ENCODE measurements at places on chromosomes 13 and 19.

DNA sequence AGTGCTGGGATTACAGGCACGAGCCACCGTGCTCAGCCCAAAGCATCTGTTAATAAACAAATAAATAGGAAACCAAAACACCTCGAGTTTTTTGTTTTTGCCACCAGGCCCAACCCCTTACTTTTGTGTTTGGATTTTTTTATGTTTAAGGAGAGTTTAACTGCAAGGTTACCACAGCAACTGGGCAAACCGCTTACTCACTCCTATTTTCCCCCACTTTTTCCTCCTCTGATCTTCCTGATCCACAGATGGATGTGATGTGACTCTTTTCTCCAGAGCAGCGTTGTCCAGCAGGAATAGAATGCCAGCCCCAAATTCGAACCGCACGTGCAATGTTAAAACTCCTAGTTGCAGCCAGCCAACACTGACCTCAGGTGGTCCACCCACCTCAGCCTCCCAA lies 2.1 kb upstream of the PNMA8B start:
- no peak for DNase-seq

GRCh38 chr13:65722506-65722905 lies 1507.6 kb downstream of the PCDH9 start:
- DNase-seq: no peak

DNA sequence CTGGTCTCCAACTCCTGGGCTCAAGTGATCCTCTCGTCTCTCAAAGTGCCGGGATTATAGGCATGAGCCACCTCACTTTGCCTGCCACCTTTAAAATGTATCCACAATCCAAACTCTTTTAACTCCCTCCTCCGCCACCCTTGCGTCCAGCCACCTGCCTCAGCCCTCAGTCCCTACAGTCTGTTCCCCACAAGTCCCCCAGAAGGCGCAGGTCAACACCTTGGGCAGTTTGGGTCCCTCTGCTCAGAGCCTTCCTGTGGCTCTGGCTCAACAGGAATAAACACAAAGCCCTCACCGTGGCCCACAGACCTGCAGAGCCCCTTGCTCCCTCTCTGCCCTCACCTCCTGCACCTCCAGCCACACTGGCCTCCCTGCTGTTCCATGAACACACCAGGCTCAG lies 7.5 kb upstream of the EMC10 start:
- no peak for DNase-seq

DNA sequence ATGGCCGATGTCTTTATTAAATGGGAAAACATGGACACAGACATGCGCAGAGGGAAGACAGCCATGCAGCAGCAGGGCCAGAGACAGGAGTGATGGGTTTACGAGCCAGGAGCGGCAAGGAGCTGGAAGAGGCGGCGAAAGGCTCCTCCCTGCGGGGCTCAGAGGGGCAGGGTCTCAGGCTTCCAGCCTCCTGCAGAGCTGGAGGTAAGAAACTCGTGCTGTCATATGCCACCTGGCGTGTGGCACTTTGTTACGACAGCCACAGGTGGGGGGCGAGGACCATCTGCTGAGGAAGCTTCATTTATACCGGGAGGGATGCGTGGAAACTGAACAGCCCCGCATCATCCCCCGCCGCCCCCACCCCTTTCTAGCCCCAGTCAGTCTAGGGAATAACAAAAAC lies 52.0 kb upstream of the SPACA7 start:
- DNase-seq: no peak

DNA sequence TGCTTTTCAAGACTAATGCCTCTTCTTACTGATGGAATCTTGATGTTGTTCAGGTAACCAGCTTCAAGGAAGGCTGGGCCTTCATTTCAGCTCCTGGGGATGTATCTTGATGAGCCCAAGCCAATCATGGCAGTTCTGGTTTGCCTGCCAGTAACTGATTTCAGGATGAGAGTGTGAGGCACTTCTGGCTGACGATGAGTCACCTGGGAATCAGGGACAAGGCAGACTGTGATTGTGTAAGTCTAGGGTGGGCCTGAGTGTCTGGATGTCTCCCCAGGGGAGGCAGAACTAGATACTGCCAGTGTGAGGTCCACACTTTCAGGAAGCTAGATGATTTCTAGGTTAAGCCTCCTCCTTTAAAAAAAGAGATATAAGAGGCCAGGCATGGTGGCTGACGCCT lies 77.3 kb upstream of the KL start:
- no peak for DNase-seq

DNA sequence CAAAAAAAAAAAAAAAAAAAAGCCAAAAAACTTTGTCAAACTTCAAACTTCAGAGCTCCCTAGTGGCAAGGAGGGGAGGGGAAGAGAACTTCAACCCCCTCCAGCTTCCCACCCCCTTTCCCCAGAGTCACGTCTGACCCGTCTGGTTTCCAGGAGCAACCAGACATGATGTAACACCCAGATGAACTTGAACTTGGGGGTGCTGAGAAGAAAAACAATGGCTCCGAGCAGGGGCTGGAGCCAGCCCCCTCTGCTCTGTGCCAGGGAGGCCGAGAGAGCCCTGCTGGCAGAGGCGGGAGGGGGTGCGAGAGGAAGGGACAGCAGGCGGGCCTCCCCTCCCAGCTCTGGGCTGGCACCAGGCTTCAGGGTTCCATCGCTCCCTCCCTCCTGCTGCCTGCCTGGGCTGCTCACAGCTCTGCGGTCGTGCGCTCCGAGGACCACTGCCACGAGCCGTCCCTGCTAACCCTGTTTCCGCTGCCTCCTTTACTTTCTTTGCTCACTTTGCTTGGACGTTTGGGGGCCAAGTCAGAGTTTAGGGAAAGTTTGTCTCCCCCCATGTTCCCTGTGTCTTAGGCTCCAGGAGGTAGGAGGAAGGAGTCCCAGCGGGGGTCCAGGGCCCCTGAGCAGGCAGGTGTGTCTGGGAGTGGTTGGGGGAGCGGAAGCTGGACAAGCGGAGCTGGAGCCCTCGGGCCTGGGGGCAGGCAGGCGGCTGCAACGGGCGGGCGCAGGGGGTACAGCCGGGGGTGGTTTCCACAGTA lies 11.1 kb downstream of the LYL1 start:
- no peak for DNase-seq

GRCh38 chr13:37401721-37402120 lies 196.8 kb downstream of the POSTN start:
- DNase-seq: no peak

DNA sequence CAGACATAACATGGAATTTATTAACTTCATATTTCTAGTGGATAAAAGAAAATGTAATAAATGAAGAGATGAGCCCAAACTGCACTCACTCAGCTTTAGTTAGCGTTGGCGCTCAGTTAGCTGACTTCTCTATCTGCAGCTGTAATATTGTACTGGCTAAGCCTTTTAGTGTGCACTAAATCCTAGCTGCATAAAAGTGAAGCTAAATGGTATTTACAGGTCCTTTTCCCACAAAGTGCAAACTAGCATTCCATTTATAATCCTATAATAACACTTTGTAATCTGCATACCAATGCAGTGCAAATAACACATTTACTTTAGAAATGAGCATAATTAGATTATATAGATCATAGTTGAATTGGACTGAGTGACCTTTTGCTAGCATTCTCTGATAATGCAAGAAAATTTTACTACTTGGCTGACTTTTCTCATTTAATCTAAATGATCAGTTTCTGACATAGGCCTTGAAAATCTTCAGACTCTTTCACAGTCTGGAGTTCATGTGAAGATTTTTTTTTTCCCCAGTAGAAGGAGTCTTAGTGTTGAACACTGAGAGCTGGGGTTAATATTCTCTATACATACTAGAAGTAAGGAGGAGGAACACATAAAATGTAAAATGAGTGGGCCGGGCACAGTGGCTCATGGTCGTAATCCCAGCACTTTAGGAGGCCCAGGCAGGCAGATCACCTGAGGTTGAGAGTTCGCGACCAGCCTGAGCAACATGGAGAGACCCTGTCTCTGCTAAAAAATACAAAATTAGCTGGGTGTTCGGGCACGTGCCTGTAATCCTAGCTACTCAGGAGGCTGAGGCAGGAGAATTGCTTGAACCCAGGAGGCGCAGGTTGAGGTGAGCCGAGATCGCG lies 1426.4 kb downstream of the PCDH9 start:
- DNase-seq: no peak

GRCh38 chr13:110560601-110561343 lies 750 bp downstream of the RAB20 start:
- DNase-seq: no peak

DNA sequence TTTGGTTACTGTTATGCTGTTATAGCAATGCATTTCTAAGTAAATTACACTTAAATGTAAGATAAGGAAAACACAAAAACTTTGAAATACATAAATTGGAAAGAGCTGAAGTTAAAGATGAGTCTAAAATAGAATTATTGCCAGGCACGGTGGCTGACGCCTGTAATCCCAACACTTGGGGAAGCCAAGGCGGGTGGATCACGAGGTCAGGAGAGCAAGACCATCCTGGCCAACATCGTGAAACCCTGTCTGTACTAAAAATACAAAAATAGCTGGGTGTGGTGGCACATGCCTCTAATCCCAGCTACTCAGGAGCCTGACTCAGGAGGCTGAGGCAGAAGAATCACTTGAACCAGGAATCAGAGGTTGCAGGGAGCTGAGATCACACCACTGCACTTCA lies 905.4 kb upstream of the GPC6 start:
- no peak for DNase-seq

Data from activated naive CD8-positive, alpha-beta T cell treated with anti-CD3 and anti-CD28 coated beads, Interleukin-2, amount 10 ng/mL, durations not matched to agents 7 days and 5 days (primary cell).